ENCODE measurements at places on chromosomes 5 and 9. TPM values are rescaled to one million over a fixed set of nuclear protein-coding genes. Genes with fewer than 3 reads are reported as not detected.

TRIM32 gene
- total RNA-seq: 13.3 TPM

BHMT2 gene
- not detected for total RNA-seq

DPP7 gene
- total RNA-seq: 208 TPM

DNA sequence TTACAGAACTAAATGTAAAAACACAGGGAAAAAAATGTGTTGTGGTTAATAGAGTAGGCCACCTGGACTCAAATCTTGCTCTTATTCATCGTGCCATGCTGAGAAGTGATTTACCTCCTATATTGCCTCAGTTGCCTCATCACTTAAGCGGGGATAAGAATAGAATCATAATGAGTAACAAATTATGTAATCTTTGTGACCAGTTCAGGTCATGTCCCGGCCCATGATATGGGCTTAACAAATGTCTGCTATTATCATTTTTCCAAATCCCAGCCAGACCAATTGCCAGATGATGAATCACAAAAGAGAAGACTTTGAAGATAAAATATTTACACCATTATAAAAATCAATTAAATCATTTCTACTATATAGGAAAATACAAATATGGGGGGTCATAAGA, 89.8 kb downstream of the CDH6 start:
- H3K27ac ChIP-seq: no peak overlapping the region
- H3K4me1 ChIP-seq: no peaks in the 10 kb centered on the region
- no peak overlapping the region for H3K4me3 ChIP-seq

FANCC gene
- 10.2 TPM for total RNA-seq

ZNF300 gene
- total RNA-seq: 0.67 TPM

LCN12 gene
- 1.6 TPM for total RNA-seq

TMEM167A gene
- 78.6 TPM for total RNA-seq

- no peak overlapping the region for H3K4me3 ChIP-seq
- no peak overlapping the region for H3K27ac ChIP-seq
- DNase-seq: no peak
- H3K27me3 ChIP-seq: no peaks in the 10 kb centered on the region
These were observed 22.3 kb upstream of the LMNB1 start for GRCh38 chr5:126754609-126755008.

DNA sequence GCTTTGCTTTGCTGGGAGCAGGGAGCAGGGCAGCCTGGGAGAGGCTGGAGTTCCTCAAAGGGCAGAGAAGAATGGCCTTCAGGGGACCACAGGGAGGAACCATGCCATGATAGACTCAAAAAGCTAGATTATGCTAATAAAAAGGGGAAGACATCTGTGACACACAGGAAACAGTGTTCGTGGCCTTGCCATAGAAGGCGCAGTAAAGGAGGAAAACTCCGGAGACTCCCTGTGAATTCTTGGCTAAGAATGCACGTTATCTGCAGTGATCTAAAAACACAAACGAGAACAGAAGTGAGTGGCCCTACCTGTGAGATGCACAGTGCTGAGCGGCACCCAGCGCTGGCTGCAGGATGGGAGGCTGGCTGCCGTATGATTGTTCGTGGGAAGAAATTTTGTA, 15.9 kb upstream of the LTC4S start:
- no peak for DNase-seq
- H3K4me1 ChIP-seq: no peaks in the 10 kb centered on the region
- no peaks in the 10 kb centered on the region for H3K27me3 ChIP-seq

- peaks cover 9% of the 10 kb centered on the region for H3K27me3 ChIP-seq
- DNase-seq: no peak
- H3K4me1 ChIP-seq: peaks cover 8% of the 10 kb centered on the region
- H3K27ac ChIP-seq: no peak overlapping the region
- no peak overlapping the region for H3K4me3 ChIP-seq
These were observed 104.6 kb upstream of the ADRA1B start for GRCh38 chr5:159811712-159812111.

DPYSL3 gene
- not detected for total RNA-seq

GRCh38 chr5:77180167-77181081, 30.1 kb upstream of the PDE8B start:
- H3K27me3 ChIP-seq: peaks cover 27% of the 10 kb centered on the region
- H3K4me1 ChIP-seq: peaks cover 4% of the 10 kb centered on the region
- H3K36me3 ChIP-seq: no peaks in the 10 kb centered on the region
- no peak overlapping the region for H3K27ac ChIP-seq
- DNase-seq: peak; percentile 11

LCP2 gene
- 212 TPM for total RNA-seq

DNA sequence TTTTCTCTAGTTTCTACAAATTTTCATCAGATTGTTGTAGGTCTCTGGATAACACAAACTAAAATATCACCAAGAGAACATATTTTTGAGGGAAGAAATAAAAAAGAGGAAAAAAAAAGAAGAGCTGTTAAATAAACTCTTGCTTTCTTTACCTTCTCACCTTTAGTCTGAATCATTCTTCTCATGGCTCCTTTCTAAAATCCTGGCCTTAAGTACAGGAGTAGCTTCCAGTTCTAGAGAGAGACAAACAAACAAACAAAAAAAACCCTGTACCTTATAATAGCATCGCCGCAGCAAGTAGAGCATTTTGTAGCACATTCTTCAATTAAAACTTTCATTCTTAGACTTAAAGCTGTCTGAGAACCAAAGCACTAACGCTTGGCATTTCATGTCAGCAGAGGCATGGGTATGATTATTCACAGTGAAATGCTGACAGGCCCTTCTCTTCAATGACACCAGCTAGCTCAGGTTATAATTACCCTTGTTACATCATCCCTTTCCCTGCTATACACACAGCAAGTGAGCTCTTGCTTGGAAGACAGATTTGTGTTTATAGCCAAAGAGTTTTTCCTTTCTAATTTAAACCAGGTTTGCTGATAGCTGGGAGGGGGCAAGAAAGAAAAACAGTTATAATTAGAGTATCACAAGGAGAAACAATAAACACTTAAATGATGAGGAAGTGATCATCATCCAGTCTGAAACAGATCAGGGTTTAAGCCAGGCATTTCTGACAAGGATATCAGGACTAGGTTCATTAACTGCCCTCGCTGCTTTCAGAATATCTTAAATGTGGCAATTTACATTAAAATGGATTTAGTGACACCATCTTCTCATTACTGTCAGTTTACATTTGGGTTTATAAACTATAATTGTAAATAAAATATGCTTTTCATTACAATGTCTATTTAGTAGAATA, 510.9 kb upstream of the ZNF608 start:
- DNase-seq: no peak
- no peaks in the 10 kb centered on the region for H3K27me3 ChIP-seq
- no peaks in the 10 kb centered on the region for H3K4me1 ChIP-seq
- no peaks in the 10 kb centered on the region for H3K36me3 ChIP-seq
- no peak overlapping the region for H3K27ac ChIP-seq
- no peak overlapping the region for H3K4me3 ChIP-seq

SLC4A9 gene
- not detected for total RNA-seq

DNA sequence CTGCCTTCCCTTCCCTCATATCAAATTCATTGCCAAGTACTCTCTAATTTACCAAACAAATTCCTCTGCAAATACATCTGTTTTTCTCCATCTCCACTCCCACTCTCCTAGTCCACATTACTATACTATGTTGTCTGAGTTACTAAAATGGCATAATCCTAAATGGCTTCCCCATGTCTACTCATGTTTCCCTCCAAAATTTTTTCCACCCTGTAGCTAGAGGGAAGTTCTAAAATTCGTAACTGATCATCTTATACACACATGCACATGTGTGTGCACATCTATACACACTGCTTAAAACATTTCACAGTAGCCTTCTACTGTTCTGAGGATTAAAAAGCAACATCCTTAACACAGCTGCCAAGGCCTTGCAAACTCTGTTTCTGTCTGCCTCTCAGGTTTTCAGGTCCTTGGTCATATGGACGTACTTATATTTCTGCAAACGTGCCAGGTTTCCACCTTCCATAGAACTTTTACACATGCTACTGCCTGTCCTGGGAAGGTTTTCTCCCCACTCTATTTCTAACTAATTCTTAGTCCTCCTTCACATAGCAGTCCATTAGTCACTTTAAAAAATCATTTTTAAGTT, 140.6 kb downstream of the LURAP1L start:
- no peaks in the 10 kb centered on the region for H3K36me3 ChIP-seq
- no peak overlapping the region for H3K27ac ChIP-seq
- no peaks in the 10 kb centered on the region for H3K4me1 ChIP-seq
- no peak overlapping the region for H3K4me3 ChIP-seq
- H3K27me3 ChIP-seq: no peaks in the 10 kb centered on the region

DNA sequence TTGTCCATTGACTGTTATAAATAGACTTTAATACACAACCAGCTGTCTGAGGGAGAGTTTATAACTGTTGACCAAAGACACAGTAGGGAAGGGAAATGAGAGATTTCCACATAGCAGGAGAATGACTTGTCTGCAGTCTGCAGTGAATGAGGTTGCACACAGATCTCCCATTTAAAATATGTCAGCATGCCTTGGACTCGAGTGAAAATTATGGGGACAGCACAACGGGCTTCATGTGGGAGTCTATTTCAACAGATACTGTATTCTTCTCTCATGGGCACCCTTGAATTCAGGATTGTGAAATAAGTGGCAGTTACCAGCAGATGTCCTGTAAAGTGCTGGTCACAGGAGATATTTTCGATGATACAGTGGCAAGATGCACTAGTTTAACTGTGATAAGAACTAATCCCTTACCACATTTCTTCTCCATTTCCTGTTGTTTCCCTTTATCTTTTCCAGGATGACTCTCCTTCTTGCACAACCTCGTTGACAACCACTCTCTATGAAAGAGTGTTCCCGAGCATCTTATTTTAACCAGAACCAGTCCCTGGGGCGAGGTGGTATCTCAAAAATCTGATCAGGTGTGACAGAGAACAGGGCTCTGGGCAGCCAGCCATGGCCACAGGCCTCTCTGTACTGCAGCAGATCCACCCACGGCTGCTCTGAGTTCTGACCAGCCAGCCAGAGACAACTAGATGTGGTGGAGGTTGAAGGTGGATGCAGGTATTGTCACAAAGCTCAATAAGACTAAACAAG, 51.5 kb upstream of the MAP3K1 start:
- no peak overlapping the region for H3K27ac ChIP-seq
- H3K4me3 ChIP-seq: no peak overlapping the region
- DNase-seq: no peak
- peaks cover 6% of the 10 kb centered on the region for H3K4me1 ChIP-seq

- H3K36me3 ChIP-seq: no peaks in the 10 kb centered on the region
- H3K27me3 ChIP-seq: peaks cover 13% of the 10 kb centered on the region
- H3K4me1 ChIP-seq: no peaks in the 10 kb centered on the region
- H3K4me3 ChIP-seq: no peak overlapping the region
- no peak for DNase-seq
These were observed 430.8 kb downstream of the ARHGEF28 start for GRCh38 chr5:74056789-74057164.

FCN2 gene
- total RNA-seq: not detected

DNA sequence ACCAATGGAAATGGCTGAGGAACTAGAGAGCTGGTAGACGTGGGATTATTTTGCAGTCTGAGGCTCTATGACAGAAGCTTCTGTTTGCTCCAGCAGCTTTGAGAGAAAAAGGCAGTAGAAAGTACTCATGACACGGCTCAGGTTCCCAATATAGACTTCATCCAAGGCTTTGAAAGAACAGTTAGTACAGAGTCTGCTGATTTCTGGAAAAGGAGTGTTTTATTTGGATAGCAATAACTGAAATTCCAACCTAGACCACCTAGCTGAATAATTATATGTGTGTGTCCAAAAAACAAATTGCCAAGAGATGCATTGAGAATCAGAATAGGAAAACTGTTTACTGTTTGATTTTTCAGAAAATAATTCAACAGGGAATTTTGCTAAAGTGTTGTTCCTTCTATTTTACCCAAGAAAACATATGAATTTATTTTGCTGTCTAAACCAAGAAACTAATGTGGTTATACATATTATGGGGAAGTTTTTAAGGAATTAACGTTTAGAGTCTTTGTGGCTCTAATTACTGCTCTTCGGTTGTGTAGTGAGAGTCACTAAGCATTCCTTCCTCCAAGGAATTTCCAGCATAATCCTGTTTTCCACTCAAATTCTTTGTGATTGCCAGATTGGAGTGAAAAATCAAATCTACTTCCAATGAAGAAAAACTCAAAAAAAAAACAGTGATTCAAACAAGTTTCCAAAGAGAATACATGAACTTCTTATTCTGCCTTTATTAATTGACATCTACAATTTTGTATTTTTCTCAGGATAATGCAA, 18.1 kb upstream of the MTX3 start:
- H3K4me1 ChIP-seq: no peaks in the 10 kb centered on the region
- DNase-seq: no peak
- no peaks in the 10 kb centered on the region for H3K27me3 ChIP-seq
- H3K36me3 ChIP-seq: peaks cover 5% of the 10 kb centered on the region

DNA sequence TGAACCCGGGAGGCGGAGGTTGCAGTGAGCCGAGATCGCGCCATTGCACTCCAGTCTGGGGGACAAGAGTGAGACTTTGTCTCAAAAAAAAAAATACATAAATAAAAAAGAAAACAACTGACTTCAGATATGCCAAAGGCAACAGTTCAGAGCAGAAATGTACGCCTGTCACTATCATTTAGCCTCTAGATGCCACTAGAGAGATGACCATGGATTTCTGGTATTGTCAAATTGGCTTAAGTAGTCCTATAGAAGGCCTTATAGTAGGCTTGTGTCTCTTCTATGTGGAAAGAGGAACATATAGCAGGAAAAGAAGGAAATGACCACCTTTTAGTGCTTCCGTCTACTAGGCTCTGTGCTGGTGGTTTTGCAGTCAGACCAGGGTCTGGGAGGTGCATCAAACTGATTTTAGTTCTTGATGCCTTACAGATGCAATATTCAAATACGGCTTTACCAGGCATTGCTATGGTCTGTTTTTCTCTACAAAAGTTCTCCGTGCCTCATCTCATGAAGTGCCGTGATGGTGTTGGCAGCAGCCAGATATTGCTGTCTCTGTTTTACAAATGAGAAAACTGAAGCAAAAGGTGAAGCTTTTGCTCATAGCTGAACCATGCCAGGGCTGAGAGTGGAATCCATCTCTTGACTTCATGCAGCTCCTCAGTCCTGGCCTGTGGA, 17.2 kb downstream of the AGXT2 start:
- no peak overlapping the region for H3K27ac ChIP-seq
- peaks cover 23% of the 10 kb centered on the region for H3K27me3 ChIP-seq
- H3K4me3 ChIP-seq: no peak overlapping the region
- no peak for DNase-seq
- no peaks in the 10 kb centered on the region for H3K36me3 ChIP-seq
- no peaks in the 10 kb centered on the region for H3K4me1 ChIP-seq

DNA sequence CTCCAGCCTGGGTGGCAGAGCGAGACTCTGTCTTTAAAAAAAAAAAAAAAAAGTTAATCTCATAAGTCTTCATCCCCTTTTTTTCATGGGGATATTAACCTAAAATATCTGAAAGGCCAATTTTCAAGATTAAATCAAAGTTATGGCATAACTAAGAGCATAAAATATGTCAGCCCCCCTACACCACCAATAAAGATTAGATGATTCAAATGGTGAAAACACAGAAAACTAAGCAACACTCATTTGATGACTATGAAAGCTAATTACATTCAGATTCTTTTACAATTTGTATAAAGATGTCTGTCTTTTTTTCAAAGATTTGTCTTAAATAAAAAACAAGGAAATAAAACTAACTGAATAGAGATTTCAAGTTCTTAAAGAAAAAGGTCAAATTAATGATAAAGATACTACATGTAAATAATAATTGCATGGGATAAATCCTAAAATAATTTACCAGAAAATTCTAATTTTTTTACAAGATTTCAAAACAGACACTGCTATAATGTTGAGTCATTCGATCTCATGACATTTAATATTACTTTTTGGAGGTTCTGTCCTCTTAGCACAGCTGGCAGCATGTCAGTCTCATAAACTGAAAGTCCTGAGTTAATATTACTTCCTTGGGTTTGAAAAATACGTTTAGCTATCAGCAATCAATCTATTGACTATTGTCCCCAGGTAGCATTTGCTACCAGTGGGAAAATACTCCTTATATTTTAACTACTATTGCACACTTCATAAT, 112.9 kb downstream of the KIAA0825 start:
- H3K4me3 ChIP-seq: no peak overlapping the region
- no peaks in the 10 kb centered on the region for H3K36me3 ChIP-seq
- H3K27ac ChIP-seq: no peak overlapping the region
- DNase-seq: no peak
